Stomach (tissue), 19 donors: ENCODE measurements at places on chromosomes 7 and 10. TPM values are rescaled to one million over a fixed set of nuclear protein-coding genes. Genes with fewer than 3 reads are reported as not detected.

DNA sequence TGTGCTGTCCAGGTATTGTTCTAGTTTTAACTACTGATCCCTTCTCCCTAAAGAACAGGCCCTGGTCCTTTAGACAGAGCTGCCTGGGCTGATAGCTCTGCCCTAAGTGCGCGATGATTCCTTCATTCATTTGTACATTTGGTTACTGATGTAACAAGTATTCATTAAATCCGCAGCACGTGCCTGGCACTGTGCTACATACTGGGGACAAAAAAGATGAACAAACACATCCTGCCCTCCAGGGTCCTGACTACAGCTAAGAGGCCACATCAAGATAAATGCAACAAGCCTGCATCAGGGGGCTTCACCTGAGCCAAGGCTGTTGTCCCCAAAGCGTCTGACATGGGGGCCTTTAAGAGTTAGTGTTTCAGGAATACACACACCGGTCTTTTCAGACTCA lies 99.0 kb upstream of the PODXL start:
- no peak for DNase-seq

GRCh38 chr10:116787893-116788665 lies 45.7 kb upstream of the HSPA12A start:
- peak; percentile 92 for DNase-seq

DNA sequence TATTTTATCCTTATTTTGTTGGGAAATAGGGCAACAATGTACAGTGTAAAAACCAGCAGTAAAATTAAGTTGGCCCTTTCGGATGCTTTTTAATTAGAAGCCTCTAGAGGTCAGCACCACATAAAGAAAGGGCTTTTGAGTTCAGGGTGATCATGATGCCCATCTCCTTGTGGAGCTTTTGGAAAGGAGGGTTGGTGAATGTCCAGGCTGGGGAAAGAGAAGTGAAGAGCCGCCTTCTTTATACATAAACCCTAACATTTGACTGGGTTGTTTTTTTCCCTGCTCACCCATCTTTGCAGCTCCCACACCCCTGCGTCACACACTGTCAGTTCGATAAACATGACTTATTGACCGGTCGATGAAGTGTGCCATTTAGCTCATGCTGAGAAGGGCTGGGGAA lies 29.8 kb downstream of the MTURN start:
- DNase-seq, result no peak

DNA sequence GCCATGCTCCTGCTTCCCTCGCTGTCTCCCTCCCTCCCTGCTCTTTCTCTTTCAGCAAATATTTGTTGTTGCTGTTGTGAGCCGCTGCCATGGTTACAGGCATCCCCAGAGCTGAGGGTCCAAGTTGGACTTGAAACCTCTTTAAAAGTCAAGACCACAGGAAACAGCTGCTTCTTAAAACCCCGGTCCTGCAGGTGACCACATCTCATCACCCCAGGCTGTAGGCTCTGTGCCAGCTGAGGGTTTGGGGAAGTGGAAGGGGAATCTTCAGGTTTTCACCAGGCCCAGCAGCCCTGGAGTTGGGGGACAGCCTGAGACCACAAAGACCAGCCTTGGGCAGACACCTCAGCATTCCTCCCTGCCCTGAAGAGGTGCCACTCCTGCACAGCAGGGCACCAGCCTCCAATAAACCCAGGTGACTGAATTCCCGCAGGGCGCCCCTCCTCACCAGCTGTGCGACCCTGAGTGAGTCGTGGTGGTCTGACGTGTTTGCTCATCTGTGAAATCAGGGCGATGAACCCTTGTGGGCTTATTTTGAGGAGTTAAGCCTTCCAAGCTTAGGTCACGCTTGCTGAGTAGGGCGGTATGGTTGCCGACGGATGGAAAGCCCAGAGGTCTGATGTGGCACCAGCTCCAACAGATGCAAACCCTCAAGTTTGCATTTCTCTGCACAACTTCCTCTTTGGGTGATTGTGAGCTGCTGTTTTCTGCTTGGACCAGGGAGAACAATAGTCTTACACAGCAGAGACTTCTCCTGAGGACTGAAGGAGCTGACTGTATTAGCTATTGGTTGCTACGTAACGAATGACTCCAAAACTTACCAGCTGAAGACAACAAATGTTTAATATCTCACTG lies 24.8 kb downstream of the NPTX2 start:
- DNase-seq, result peak; percentile 60

DNA sequence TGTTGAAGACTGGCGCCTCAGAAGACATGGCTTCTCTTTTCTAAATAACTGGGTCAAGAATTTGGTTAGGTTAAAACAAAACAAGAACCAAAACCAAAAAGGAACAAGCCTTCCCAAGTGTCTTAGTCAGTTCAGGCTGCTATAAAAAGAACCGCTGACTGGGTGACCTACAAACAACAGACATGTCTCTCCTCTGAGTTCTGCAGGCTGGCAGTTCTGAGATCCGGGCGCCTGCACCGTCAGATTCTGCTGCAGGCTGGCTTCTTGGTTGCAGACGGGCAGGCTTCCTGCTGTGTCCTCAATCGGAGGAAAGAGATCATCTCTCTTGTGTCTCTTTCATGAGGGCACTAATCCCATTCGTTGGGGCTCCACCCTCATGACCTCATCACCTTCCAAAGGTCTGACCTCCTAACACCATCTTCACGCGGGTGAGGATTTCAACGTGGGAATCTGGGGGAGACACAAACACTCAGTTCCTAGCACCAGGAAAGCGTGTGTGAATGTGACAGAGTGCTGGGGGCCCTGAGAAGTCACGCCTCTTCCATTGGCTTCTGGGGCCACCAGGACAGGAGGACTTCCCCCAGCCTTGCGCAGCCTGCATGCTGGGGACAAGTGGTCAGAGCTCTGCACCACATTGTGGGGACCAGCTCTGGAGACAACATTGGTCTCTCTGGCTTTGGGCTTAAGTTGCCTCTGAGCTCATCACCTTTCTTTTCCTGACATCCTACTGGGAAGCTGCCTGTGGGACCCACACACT lies 63.1 kb downstream of the ASB13 start:
- DNase-seq, result no peak

- no peak for DNase-seq
Observed at GRCh38 chr10:62043421-62044021, 142.0 kb downstream of the ARID5B start.

- DNase-seq, result no peak
Observed at GRCh38 chr7:75771224-75771623, 787 bp downstream of the CCL26 start.

DNA sequence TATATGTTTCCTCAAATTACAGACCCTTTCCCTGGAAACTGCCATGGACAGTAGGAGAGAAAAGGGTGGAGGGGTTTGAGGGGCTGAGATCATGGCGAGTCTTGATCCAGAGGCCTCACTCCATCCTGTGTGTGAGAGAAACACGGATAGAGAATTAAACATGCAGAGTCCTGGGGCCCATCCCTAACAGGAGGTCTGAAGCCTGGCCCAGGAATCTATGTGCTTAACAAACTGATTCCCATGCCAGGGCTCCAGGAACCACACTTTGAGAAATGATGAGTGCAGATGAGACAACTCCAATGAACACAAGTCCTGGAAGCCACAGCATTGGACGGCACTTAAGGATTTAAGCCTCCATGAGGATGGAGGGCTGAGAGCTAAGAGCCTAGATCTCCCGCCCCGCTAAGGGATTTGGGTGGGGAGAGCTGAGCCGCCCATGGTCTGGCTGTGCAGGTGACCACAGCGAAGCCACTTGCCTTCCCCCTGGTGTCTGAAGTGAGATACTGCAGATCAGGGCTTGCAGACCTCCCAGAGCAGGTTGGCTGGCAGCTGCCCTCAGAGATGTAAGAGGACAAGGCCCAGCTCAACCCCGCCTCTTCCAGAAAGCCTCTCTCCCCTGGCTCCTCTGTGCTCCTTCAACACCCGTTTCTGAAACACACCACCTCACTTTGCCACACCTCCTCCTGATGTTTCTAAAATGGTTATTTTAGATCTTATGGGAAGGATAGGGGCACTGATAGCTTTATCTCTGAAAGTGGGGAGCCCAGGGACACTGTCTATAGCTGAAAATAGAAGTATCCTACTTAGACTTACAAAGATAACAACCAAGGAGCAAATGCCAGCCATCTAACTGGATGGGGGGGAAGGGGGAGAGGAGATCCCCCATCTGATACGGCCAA lies 24.8 kb upstream of the EIF5AL1 start:
- peak; percentile 68 for DNase-seq

- peak; percentile 7 for DNase-seq
Observed at GRCh38 chr7:145106001-145106400, 270.1 kb upstream of the TPK1 start.

GRCh38 chr10:72687035-72687434 lies 4.9 kb upstream of the MCU start:
- peak; percentile 78 for DNase-seq

GRCh38 chr7:121385056-121385799 lies 10.9 kb downstream of the FAM3C start:
- DNase-seq, result no peak

DNA sequence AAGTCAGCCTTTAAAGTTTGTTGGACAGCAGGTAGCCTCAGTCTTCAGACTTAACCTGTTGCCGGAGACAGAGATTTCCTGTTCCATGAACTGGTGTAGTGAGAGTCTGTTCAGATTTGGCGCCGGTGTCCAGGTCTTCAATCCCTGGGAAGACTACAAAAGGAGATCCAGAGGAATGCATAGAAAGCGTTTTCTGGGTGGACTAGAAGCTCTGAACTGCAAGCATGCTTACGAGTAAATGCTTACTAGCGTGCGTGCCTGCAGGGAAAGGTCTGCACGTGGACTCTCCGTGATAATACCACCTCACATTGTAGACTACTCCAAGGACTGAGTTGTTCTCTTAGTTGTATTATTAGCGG lies 878 bp downstream of the GLRX3 start:
- DNase-seq, result peak; percentile 50

- DNase-seq, result no peak
Observed at GRCh38 chr7:147047696-147048095, 931.1 kb downstream of the CNTNAP2 start.

DNA sequence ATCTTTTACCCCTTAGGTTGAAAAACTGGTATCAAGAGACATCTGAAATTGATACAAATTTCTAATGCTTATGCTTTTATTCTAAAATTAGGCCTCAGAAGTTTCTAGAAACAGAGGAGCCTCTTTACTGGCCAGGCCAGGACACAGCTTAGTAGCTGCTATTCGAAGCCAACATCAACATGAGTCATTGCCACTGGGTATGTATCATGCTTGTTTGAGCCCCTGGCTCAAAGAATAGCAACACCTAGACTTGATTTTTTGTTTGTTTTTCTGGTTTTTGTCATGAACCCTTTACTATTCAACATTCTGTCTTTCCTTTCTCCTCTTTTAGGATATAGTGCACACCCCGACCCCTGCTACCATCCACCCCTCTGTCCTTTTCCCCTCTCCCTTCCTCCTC lies 90.9 kb upstream of the STK17A start:
- DNase-seq, result no peak

- no peak for DNase-seq
Observed at GRCh38 chr7:90836937-90837336, 240.8 kb downstream of the CDK14 start.

UMAD1 gene
- total RNA-seq, result 37.9 TPM

ACTR3C gene
- total RNA-seq, result 68.7 TPM

PHTF2 gene
- total RNA-seq, result 26.8 TPM

SPDYE8 gene
- not detected for total RNA-seq

TUBAL3 gene
- not detected for total RNA-seq

NEUROD6 gene
- total RNA-seq, result not detected

TMEM225B gene
- 0.73 TPM for total RNA-seq
